Right lobe of liver (tissue), 6 donors: ENCODE measurements at places on chromosomes 11 and 22. TPM values are rescaled to one million over a fixed set of nuclear protein-coding genes. Genes with fewer than 3 reads are reported as not detected.

DNA sequence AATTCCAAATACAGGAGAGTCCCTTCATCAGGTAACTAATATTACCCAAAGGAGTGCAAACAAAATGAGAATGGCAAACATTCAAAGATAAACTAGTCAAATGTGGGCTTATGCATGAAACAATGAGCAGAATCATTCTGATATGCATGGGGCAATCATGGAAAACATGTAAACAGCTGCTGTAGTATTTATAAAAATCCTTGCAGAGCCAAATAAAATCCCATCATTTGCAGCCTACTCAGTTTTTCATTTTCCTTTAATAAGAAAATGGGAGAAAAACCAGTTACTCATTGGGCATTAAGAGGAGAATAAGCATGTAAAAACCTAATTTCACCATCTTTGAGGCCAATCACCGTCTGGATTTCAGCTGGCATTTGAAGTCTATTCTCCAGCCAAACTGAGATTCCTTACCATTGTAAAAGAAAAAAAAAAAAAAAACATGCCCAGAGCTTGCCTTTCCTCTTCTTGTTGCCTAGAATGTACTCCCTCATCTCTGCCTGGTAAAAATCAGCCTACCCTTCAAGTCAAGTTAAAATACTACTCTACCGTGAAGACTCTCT, 249.1 kb downstream of the TTC28 start:
- H3K4me1 ChIP-seq, result peaks cover 6% of the 10 kb centered on the region
- no peak for DNase-seq
- no peak overlapping the region for H3K27ac ChIP-seq
- no peaks in the 10 kb centered on the region for H3K27me3 ChIP-seq

DNA sequence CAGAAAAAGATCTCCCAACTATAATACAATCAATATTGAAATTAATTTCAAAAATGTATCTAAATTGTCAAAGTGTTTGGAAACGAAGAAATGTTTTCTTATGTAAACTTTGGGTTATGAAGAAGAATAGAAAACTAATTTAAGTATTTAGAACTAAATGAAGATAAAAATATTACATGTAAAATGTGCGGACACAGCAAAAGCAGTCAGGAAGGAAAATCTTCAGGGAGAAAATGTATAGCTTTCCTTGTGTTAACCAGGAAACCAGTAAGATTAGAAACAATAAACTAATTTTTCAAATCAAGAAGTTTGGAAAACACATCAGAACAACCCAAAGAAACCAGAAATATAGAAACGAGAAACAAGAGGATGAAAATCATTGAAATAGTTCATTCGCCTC, 466.5 kb downstream of the BRD1 start:
- no peaks in the 10 kb centered on the region for H3K36me3 ChIP-seq
- no peak overlapping the region for H3K4me3 ChIP-seq
- no peak overlapping the region for H3K27ac ChIP-seq
- no peaks in the 10 kb centered on the region for H3K4me1 ChIP-seq
- no peak for DNase-seq

GRCh38 chr11:16468735-16469453, 112.5 kb upstream of the SOX6 start:
- no peak for DNase-seq
- H3K36me3 ChIP-seq, result no peaks in the 10 kb centered on the region
- H3K27ac ChIP-seq, result no peak overlapping the region
- H3K4me3 ChIP-seq, result no peak overlapping the region
- H3K4me1 ChIP-seq, result no peaks in the 10 kb centered on the region

SMTNL1 gene
- not detected for total RNA-seq

DNA sequence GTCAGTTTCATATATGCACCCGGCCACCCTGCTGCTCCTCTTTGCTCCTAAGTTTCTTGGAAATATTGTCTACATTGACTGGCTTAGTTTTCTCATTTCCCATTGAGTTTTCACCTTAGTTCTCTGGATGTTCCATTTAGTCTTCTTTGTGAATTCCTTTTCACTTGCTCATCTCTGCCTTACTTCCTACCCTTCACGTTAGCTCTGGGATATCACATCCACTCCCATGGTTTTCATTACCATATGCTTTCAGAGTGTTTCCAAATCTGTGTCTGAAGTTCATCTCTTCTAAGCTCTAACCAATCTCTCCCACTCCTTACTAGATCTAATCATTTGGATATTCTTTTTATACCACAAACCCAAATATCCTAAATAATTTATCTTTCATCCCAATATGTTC, 226.4 kb downstream of the FAM76B start:
- no peaks in the 10 kb centered on the region for H3K4me1 ChIP-seq
- H3K36me3 ChIP-seq, result no peaks in the 10 kb centered on the region
- H3K27me3 ChIP-seq, result no peaks in the 10 kb centered on the region
- H3K27ac ChIP-seq, result no peak overlapping the region

DNA sequence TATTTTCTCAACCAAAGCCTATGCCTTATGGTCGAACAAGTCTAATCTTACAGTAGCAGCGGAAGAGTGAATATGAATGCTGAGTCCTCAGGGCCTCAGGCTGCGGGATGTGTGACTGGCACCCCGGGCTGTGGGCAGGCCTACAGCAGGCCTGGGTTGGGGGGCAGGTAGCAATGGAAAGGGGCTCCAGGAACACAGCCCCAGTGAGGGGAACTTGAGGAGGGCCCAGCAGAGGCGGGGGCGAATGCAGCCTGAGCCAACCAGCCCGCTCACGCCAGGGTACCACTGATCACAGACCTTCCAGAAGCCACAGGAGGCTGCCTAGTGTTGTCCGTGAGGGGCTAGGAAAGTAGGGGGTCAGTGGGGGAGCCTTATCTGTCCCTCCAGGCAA, 11.3 kb upstream of the CD5 start:
- no peak overlapping the region for H3K27ac ChIP-seq
- DNase-seq, result no peak
- H3K36me3 ChIP-seq, result no peaks in the 10 kb centered on the region
- H3K4me1 ChIP-seq, result no peaks in the 10 kb centered on the region
- no peaks in the 10 kb centered on the region for H3K27me3 ChIP-seq

DNA sequence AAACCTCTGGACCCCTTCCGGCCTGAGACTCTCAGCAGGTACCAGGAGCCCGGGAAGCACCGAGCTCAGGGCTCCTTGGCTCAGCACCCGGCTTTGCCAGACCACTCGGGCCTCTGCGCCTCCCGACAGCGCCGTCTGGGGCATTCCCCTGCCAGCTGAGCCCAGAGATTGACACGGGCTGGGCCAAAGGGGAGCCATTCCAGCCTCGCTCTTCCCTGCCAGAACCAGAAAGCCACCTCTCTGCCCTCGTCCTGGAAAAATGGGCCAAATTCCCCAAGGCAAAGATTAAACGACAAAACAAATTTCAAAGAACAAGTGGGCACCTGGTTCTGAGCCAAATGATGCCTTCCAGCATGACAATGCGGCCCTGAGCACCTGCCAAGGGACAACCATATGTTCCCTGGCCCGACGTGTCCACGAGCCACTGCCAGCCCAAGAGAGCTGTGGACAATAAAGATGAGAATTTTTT, 59.3 kb downstream of the CELSR1 start:
- no peak overlapping the region for H3K4me3 ChIP-seq
- no peaks in the 10 kb centered on the region for H3K36me3 ChIP-seq
- H3K27ac ChIP-seq, result no peak overlapping the region
- H3K27me3 ChIP-seq, result no peaks in the 10 kb centered on the region
- no peak for DNase-seq
